T-helper 17 cell (primary cell): ENCODE measurements at places on chromosomes 4 and X. TPM values are rescaled to one million over a fixed set of nuclear protein-coding genes. Genes with fewer than 3 reads are reported as not detected.

TCEAL9 gene
- 0.55 TPM for total RNA-seq

CABS1 gene
- total RNA-seq: not detected

TEX13C gene
- total RNA-seq: not detected

NKX6-1 gene
- not detected for total RNA-seq

CSAG3 gene
- not detected for total RNA-seq

MAPK10 gene
- 5.9 TPM for total RNA-seq

USP17L10 gene
- total RNA-seq: not detected

NUDT11 gene
- 0.44 TPM for total RNA-seq

MAGEB17 gene
- total RNA-seq: not detected

MORF4L2 gene
- total RNA-seq: 192 TPM

GRK4 gene
- total RNA-seq: 1.7 TPM

ASMT gene
- 0.57 TPM for total RNA-seq

TMEM187 gene
- total RNA-seq: 3.0 TPM

DNA sequence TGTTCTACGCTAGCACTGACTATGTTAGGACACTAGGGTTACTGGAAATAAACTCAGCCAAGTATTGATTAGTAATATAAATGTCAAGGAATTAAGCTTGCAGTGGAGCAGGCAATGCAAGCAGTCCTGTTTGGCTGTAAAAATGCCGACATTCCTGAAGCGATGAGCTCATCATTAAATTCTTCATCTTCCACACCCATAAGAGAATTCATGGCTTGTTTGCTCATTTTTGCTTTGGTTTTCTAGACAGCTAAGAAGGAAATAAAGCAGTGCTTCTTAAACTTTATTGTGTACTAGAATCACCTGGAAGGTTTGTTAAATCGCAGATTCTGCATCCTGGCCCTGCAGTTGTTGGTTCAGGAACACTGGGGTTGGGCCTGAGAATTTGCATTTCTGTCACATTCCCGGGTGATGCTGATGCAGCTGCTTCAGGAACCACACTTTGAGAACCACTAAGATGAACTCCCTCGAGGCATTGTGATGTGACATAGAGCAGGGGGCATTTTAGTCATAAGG lies 17.8 kb downstream of the ANXA3 start:
- H3K36me3 ChIP-seq: peaks cover 6% of the 10 kb centered on the region
- H3K4me3 ChIP-seq: no peak overlapping the region
- DNase-seq: no peak
- H3K27me3 ChIP-seq: peaks cover 43% of the 10 kb centered on the region

GRCh38 chr4:167176723-167177367 lies 57.4 kb downstream of the SPOCK3 start:
- no peak for DNase-seq
- H3K27ac ChIP-seq: no peak overlapping the region
- no peaks in the 10 kb centered on the region for H3K4me1 ChIP-seq
- H3K36me3 ChIP-seq: no peaks in the 10 kb centered on the region

DNA sequence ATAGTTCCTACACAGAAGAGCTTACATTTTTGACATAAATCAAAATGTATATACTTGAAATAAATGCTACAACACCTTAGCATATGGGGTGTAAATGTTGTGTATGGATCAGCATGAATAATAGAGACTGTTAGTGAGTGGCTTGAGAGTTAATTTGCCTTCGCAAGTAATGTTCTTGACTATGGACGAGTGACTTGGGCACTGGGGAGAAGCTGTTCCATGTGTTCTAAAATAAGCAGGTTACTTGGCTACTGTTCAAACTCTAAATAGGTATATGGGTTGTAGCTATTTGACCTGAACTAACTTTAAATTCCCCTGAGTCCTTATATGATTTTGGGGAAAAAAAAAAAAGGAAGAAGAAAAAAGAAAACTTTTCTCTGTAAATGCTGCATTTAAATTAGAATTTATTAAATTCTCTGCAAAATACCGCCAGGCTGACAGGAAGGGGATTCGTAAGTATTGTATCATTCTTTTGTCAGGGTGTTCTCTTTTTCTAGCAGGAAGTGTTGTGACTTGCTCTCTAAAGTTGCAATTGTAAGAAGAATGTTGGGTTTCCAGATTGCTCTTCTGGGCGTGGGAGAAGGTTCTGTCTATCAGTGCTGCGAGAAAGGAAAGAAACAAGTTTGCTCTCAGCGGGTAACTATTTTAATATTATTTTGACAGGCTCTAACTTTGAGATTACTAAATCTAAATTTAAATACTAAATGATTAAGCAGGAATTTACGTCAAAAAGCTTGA lies 32.2 kb downstream of the PLS3 start:
- H3K4me3 ChIP-seq: no peak overlapping the region
- no peak for DNase-seq
- no peaks in the 10 kb centered on the region for H3K36me3 ChIP-seq

- H3K4me1 ChIP-seq: peaks cover 14% of the 10 kb centered on the region
- H3K27ac ChIP-seq: peak overlapping the region; percentile 68
- DNase-seq: no peak
- peaks cover 3% of the 10 kb centered on the region for H3K36me3 ChIP-seq
Measured at GRCh38 chrX:19702856-19703255, 184.5 kb downstream of the SH3KBP1 start.

DNA sequence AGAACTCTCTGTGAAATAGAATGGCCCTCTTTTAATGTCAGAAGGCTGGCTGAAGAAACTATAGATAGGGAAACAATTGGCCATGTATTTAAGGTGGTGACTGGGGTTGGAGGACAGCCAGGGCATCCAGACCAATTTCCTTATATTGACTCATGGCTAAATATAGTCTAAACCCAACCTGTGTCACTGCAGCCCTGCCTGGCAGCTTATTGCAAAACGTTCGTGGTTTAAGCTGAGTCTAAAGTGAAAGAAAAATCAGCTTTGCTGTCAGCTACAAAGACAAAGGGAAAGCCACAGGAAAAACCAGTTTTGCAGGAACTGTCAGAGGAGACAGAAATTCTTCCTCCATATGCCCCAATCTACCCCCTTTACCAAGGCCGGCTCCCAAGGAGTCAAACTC lies 902.8 kb upstream of the NDST4 start:
- DNase-seq: no peak
- no peaks in the 10 kb centered on the region for H3K36me3 ChIP-seq
- H3K4me1 ChIP-seq: no peaks in the 10 kb centered on the region
- H3K27me3 ChIP-seq: no peaks in the 10 kb centered on the region
- H3K27ac ChIP-seq: no peak overlapping the region

GRCh38 chr4:112592717-112593116 lies 44.0 kb downstream of the ZGRF1 start:
- no peaks in the 10 kb centered on the region for H3K27me3 ChIP-seq
- no peaks in the 10 kb centered on the region for H3K36me3 ChIP-seq
- no peak for DNase-seq
- H3K4me1 ChIP-seq: peaks cover 3% of the 10 kb centered on the region
- no peak overlapping the region for H3K4me3 ChIP-seq

GRCh38 chr4:74671080-74671698 lies 123.1 kb downstream of the BTC start:
- no peak overlapping the region for H3K27ac ChIP-seq
- no peaks in the 10 kb centered on the region for H3K36me3 ChIP-seq
- no peak for DNase-seq
- peaks cover 12% of the 10 kb centered on the region for H3K4me1 ChIP-seq

DNA sequence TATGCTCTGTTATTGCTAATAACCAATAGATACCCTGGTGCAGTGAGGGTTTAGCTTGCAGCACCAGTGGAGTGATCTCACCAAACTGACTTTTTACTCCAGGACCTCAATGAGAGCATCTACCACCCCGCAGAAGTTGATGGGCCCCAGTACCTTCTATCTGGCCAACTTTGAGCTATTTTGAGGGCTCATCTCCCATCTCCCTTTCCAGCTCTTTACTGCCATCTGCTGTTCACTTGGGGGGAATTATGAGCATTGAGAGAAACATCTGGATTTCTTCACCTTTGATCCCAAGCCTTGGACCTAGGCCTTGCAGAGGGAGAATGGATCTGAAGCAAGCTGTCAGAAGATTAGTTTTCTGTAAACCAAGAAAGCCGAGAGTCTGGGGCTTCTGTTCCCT lies 143.6 kb downstream of the TMEM164 start:
- no peak overlapping the region for H3K27ac ChIP-seq
- H3K27me3 ChIP-seq: no peaks in the 10 kb centered on the region
- H3K4me3 ChIP-seq: no peak overlapping the region
- no peak for DNase-seq
- peaks cover 3% of the 10 kb centered on the region for H3K4me1 ChIP-seq
- peaks cover 4% of the 10 kb centered on the region for H3K36me3 ChIP-seq

- no peak for DNase-seq
- H3K4me1 ChIP-seq: no peaks in the 10 kb centered on the region
- H3K36me3 ChIP-seq: peaks cover 3% of the 10 kb centered on the region
- no peaks in the 10 kb centered on the region for H3K27me3 ChIP-seq
Measured at GRCh38 chrX:64377753-64378152, 17.5 kb downstream of the MTMR8 start.

DNA sequence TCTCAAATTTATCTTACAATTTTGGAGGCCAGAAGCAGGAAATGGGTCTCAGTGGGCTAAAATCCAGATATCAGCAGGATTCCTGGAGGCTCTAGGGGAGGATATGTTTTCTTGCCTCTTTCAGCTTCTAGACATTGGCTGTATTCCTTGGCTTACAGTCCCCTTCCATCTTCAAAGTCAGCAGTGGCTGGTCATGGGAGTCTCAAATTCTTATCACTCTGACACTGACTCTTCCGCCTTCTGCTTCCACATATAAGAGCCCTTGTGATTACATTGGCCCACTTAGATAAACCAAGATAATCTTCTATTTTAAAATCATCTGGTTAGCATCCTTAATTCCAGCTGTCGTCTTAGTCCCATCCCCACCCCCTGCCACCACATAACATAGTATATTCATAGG lies 113.0 kb downstream of the PCDH7 start:
- H3K27me3 ChIP-seq: no peaks in the 10 kb centered on the region
- H3K4me1 ChIP-seq: no peaks in the 10 kb centered on the region
- H3K4me3 ChIP-seq: no peak overlapping the region
- no peak for DNase-seq
- H3K27ac ChIP-seq: no peak overlapping the region

GRCh38 chr4:45989775-45990174 lies 134.1 kb downstream of the GABRG1 start:
- no peak overlapping the region for H3K4me3 ChIP-seq
- H3K36me3 ChIP-seq: peaks cover 2% of the 10 kb centered on the region
- DNase-seq: no peak
- H3K27ac ChIP-seq: no peak overlapping the region

- no peaks in the 10 kb centered on the region for H3K27me3 ChIP-seq
- H3K27ac ChIP-seq: no peak overlapping the region
- H3K36me3 ChIP-seq: peaks cover 8% of the 10 kb centered on the region
- peaks cover 13% of the 10 kb centered on the region for H3K4me1 ChIP-seq
Measured at GRCh38 chr4:52937829-52938228, 75.7 kb downstream of the RASL11B start.

DNA sequence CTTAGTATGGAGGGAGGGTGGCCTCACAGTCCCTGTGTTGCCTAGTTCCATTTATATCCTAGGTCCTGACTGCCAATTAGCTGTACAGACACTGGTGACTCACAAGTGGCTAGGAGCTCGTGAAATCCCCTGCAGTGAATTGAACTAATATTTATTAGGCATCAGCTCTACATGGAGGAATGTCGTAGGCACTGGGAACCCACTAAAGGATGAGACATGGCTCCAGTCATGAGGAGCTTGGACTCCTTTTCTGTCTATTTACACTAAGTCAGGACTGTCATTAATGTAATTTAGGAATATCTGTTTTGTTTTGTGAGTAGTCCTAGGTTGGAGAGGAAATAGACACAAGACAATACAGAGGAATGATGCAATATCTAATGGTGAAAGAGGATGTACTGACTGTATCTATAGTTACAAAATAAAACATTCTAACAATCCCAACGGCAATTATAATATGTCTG lies 67.7 kb downstream of the MID1IP1 start:
- no peak for DNase-seq
- H3K27me3 ChIP-seq: no peaks in the 10 kb centered on the region
- no peak overlapping the region for H3K4me3 ChIP-seq
- no peaks in the 10 kb centered on the region for H3K4me1 ChIP-seq
- H3K36me3 ChIP-seq: no peaks in the 10 kb centered on the region
- no peak overlapping the region for H3K27ac ChIP-seq

GRCh38 chr4:67700116-67700737 lies 728 bp downstream of the UBA6 start:
- peak overlapping the region; percentile 92 for H3K27ac ChIP-seq
- peak overlapping the region; percentile 97 for H3K4me3 ChIP-seq
- peaks cover 40% of the 10 kb centered on the region for H3K4me1 ChIP-seq
- peaks cover 10% of the 10 kb centered on the region for H3K36me3 ChIP-seq
- DNase-seq: no peak

GRCh38 chrX:134371133-134371532 lies 88.8 kb upstream of the HPRT1 start:
- DNase-seq: no peak
- H3K4me3 ChIP-seq: no peak overlapping the region
- no peak overlapping the region for H3K27ac ChIP-seq
- no peaks in the 10 kb centered on the region for H3K36me3 ChIP-seq
- no peaks in the 10 kb centered on the region for H3K27me3 ChIP-seq

- H3K4me3 ChIP-seq: no peak overlapping the region
- H3K27ac ChIP-seq: peak overlapping the region; percentile 91
- no peaks in the 10 kb centered on the region for H3K27me3 ChIP-seq
- peaks cover 5% of the 10 kb centered on the region for H3K36me3 ChIP-seq
Measured at GRCh38 chr4:16205298-16206164, 20.7 kb downstream of the TAPT1 start.

GRCh38 chr4:182918044-182918607 lies 940 bp upstream of the DCTD start:
- H3K4me3 ChIP-seq: peak overlapping the region; percentile 80
- H3K27me3 ChIP-seq: peaks cover 8% of the 10 kb centered on the region
- peak overlapping the region; percentile 82 for H3K27ac ChIP-seq
- DNase-seq: no peak
- peaks cover 28% of the 10 kb centered on the region for H3K4me1 ChIP-seq
- peaks cover 1% of the 10 kb centered on the region for H3K36me3 ChIP-seq

- H3K36me3 ChIP-seq: peaks cover 8% of the 10 kb centered on the region
- peaks cover 50% of the 10 kb centered on the region for H3K27me3 ChIP-seq
Measured at GRCh38 chr4:1112174-1112820, 1.1 kb downstream of the RNF212 start.

GRCh38 chr4:40455340-40455902 lies 120.3 kb downstream of the CHRNA9 start:
- H3K27me3 ChIP-seq: no peaks in the 10 kb centered on the region
- no peak overlapping the region for H3K27ac ChIP-seq
- H3K4me1 ChIP-seq: peaks cover 10% of the 10 kb centered on the region
- no peaks in the 10 kb centered on the region for H3K36me3 ChIP-seq

DNA sequence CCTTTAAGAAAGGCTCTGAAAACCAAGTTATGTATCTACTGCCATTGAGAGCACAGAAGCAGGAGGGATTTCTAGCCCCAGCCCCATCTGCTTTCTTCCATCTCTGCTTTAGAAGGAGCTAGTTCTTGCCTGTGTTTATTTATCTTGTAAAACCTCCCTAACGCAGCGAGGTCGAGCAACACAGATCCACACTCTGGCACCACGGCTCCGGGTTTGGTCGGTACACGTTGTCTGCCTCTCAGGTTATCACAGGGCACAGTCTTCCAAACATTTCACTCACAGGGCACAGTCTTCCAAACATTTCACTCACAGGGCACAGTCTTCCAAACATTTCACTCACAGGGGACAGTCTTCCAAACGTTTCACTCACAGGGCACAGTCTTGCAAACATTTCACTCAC lies 69.7 kb upstream of the TLR3 start:
- no peak overlapping the region for H3K27ac ChIP-seq
- no peak overlapping the region for H3K4me3 ChIP-seq
- no peaks in the 10 kb centered on the region for H3K36me3 ChIP-seq
- H3K27me3 ChIP-seq: peaks cover 18% of the 10 kb centered on the region
- no peaks in the 10 kb centered on the region for H3K4me1 ChIP-seq
